ENCODE measurements at places on chromosomes 5 and 9.

- DNase-seq: no peak
Measured at GRCh38 chr5:99398976-99399375, 470.2 kb upstream of the CHD1 start.

GRCh38 chr9:20528253-20528652 is 94.0 kb downstream of the MLLT3 start:
- no peak for DNase-seq

GRCh38 chr9:12775679-12776512 is 1.1 kb downstream of the LURAP1L start:
- no peak for DNase-seq

DNA sequence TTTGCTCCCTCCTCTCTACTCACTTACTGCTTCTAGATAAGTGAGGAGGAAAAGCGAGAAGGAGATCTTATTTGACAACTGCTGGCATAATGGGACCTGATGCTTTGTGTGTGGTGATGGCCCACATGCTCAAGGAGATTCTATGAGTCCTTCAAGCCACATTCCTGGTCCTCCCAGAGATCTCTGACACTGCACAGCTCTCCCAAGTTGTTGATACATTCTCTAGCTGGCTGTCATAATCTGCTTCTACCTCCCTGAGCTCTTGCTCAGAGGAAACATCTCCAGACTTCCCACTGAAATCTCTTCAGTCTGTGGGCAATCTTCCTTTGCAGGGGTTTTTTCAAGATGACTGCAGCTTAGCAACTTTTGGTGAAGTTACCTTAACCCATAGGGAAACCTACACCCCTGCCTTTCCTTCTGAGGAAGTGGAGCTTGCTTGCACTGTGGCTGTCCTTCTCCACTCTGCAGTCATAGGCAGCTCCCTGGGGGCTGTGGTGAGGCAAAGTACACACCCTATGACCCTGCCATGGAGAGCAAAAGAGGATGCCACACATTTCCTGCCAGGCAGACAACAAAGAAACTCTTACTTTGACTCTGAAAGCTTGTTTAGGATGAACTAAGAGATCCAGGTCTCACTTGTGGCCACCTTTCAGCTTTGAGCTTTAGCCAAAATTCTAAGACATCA is 163.8 kb downstream of the TMEM38B start:
- no peak for DNase-seq

DNA sequence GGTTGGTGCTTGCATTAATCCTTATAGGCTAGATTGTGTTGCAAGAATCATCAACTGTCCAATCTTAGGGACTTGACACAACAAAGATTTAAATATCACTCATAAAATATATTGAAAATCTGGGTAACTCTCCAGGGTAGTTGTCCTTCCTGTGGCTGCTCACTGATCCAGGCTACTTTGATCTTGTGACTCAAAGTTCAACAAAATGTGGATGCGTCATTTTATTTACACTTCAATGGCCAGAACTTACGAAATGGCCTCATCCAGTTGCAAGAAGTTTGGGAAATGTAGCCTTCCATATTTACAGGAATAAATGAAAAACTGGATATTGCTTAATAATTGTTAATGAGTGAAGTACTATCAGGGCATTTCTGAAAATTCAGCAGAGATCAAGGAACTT is 235.5 kb upstream of the ACTBL2 start:
- no peak for DNase-seq

DNA sequence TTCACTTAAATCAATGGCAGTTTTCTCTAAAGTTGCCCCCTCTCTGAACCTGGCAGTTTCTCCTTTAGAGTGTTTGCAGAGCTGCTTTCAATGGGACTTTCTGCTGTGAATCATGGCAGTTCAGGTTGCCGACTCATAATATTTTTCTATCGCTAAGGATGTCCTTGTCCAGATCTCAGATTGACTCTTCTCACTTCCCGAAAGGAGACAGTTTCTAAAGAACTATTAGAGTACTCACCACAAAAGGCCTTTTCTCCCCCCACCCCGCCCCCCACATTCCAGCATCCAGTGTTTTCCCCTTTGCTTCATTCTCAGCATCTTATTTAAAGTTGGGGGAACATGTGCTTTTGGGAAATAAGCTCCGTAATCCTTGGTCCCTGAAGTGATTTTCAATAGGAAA is 443.5 kb upstream of the KLF4 start:
- no peak for DNase-seq
